Cortex of kidney (tissue), 1 donor: ENCODE measurements at places on chromosomes 11 and 22.

DNA sequence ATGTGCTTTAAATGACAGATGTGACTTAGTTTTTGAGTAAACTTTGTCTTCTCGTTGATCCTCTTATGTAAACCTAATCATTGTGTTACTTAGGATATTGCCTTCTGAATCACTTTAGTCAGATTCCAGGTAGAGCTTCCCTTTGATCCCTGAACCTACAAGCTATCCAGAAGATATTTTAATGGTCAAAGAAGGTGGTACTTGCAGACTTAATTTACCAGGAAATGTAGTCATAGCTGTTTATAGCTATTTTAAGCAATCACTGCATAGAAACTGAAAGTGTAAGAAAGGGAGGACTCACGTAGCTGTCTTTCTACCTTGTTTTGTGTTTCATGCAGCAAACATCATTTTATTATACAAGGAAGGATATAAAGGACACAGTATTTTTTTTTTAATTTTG, 189.5 kb downstream of the DDX10 start:
- DNase-seq: no peak

DNA sequence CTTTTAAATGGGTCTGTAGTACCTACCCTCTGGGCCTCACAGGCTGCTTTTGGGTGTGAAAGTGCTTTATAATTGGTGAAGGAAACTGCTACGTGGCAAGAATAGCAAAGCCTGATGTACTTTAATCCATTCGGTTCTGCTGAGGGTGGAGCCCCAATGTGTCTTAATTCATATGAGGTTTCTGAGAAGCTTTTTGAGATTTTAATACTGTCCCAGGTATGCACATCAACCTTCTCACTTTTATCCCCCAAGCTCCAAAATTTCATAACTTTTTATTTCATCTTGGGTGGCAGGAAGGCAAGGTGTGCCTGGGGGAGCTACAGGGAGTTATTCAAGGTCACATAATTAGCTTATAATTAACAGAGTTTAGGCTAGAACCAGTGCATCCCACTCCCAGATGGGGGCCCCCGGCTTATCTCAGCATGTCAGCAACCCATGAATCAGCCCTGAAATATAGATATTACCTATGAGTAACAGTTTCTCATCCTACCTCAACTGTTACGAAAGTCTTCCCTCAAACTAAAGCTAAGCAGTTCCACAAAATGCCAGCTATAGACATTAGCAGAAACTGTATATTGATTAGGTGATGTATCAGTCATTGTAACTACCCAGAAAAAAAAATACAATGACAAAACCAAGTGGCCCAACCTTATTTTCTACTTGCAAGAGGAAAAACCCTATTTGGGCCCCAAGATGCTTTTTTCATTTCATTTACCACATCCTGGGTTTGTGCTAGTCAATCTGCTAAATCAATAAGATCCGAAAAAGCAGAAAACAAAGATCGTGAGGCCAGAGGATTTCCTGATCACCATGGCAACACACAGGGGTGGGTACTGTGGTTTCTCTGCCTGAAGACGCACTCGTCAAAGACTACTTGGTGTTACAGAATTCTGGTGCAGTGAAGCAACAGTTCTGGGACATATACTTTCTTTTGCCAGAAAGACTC, 26.7 kb downstream of the CD44 start:
- no peak for DNase-seq

- no peak for DNase-seq
Observed at GRCh38 chr11:113894421-113894996, 10.1 kb upstream of the HTR3B start.

DNA sequence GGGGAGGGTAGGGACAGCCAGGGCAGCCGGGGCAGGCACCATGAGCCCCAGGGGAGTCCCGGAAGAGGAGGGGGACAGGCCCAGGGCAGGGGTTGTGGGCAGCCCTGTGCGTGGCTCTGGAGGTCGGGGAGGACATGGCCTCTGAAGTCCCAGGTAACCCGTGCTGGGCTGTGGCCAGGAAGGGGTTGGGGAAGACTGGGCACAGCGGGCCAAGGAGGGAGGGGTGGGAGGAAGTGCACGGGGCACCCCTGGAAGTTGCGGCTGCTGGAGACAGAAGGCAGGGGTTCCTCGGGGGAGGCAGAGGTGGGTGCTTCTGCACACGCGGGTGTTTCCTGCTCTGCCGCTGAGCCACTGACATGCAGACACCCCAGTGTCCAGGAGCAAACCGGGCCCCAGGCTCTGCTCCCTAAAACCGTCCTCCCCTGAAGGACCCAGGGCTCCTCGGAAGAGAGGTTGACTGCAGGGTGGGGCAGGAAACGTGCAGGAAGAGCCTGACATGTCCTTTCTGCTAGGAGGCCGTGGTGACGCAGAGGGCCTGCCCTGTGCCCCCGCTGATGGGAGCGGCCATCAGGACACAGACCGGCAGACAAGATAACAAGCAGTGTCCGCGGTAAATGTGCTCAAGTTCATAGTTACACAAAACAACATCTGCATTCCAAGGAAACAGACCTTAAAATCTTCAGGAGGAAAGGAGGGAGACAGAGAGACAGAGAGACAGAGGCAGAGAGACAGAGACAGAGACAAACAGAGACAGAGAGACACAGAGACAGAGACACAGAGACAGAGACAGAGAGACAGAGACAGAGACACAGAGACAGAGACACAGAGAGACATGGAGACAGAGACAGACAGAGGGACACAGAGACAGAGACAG, 5.7 kb downstream of the TNNI2 start:
- DNase-seq: no peak

DNA sequence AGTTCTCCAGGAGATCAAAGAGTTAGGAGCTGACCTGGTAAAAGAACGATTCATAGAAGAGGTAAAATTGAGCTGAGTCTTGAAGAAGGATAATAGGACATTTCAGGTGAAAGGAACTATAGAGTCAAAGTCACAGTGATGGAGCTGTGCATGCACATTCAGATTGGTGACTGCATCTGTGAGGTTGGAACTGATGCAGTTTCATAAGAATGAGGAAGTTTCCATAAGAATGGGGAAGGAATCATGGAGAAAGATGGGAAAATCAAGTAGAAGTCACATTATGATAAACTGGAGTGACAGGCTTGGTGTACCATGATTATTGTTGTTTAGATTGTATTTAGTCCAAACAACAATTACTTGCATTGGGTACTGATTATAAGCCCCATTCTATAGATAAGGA, 232.2 kb downstream of the FAM76B start:
- DNase-seq: no peak

DNA sequence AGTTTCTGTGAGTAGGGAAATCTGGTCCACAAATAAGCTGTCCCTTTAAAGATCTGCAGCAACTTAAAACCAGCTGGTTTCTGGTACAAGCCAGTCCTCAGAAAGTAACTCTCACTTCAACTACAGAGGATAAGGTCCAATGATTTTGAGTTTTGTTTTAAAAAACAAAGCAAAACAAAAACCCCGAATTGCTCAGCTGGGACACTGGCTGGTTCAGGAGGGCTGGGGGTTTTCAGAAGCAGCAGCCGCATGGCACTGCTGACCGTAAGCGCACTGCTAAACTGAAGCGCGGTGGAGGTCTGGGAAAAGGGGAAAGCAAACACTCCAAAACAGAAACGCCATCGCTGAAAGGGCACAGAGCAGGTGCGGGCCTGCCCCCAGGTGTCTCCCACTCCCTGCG, 59.7 kb downstream of the MICAL3 start:
- DNase-seq: no peak

DNA sequence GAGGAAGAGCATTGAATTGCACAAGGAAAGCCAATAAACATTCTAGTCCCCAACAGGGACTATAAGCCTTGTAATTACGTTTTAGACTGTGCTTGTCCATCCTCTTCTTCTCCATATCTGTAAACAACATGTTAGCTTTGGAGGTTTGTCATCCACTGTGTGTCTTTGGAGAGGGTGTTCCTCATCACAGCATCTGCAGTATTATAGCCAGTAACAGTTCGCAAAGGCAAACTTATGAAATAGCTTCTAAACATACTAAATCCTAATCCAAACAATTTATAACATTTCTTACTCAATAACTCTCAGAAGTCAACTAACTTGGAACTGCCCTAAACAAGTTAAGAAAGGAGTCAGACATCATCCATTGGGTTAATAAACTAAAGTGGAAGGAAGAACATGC, 10.3 kb upstream of the BDNF start:
- no peak for DNase-seq

DNA sequence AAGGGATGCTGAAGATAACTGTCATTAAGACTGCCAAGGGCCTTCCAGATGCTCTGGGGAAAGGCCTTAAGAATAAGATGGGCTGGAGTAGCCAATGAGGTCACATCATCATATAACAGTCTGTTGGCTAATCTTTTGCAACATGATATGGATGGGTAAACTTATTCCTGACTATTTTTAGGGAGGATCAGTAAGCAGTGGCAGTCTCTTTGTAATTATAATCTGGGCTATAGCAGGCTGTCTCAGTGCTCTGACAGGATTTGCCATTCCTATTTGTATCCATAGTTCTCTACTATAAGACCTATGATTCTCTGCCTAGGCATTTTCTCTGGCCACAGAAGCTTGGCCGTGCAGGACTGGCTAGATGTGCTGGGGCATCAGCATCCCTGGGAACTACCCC, 16.1 kb upstream of the CALCB start:
- no peak for DNase-seq

DNA sequence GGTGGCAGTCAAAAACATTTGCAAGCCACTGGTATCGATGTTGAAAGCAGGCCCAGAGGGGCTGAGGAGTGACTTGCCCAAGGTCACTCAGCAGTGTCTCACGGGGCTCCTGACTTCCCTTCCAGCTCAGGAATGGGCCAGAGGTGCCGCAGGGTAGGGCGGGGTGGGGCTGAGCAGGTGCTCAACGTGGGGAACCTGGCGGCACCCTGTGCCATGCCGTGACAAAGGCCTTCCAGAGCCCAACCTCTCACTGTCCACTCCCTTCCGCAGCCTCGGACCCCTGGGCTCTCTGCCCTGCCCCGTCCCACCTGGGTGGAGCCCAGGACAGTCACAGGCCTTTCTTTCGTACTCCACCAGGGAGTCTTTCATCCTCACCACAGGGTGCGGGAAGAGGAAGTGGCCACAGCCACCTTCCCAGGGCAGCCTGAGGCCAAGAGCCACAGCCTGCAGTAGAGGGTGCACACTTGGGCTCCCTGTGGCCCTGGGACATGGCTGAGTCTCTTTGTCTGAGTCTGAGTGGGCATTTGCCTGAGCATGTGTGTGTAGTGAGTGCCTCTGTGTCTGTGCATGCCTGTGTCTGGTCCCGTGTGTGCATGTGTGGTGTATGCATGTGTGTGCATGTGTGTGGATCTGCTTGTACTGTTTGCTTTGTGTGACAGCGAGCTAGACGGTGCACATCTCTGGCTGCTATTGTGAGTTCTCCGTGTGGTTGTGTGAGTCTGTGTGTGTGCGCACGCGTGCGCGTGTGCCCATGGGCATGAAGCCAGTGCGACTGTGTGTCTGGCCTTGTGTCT, 6.0 kb upstream of the LIF start:
- DNase-seq: no peak

GRCh38 chr11:45704635-45705034, 39.2 kb upstream of the CHST1 start:
- no peak for DNase-seq

GRCh38 chr22:37290737-37291136, 8.4 kb downstream of the CYTH4 start:
- no peak for DNase-seq

DNA sequence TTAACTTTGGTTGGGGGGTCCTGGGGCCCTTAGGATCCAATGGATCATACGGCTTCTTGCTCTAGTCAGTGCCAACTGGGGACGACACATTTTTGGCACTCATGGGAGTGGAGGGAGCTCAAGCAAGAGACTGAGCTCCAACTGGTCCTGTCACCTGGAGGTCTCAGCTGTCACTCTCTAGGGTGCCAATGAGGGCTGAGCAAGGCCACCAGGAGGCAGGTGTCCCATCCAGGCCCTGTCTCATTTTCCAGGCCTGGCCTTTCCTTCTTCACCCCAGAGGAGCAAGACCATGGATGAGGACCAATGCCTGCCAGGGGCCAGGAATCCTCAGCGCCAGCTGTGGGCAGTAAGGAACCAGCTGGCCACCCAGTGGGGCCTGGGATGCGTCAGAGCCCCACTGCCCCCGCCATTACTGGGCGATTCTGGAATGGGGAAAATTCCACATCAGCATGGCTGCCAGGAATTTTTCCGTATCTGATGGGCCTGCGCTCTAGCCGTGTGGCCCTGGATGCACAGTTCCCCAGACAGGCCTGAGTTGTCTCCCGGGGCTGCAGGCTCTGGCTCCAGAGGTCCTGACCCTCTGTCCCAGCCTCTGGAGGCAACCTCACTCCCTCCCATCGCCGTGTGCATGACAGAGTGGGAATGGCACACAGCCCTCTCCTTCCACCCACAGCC, 669 bp upstream of the GAL3ST1 start:
- no peak for DNase-seq

- no peak for DNase-seq
Observed at GRCh38 chr11:72747289-72747855, 4.8 kb downstream of the ARAP1 start.

DNA sequence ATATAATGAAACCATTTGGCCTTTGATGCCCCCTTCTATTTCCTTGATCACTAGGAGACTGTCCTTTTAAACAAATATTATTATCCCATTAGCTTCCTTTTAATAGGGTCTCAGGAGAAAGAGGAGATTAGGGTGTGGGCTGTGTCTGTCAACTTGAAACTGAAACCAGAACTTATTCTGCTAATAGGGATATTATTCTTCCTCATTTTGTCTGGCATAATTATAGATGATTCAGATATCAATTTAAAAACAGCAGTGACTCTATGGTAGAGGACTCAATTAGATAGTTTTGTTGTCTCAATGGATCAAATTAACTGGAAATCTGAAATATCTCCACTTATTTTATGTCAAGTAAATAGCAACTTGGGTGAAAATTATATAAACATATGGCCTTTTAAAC, 584.9 kb upstream of the CCDC90B start:
- DNase-seq: no peak

DNA sequence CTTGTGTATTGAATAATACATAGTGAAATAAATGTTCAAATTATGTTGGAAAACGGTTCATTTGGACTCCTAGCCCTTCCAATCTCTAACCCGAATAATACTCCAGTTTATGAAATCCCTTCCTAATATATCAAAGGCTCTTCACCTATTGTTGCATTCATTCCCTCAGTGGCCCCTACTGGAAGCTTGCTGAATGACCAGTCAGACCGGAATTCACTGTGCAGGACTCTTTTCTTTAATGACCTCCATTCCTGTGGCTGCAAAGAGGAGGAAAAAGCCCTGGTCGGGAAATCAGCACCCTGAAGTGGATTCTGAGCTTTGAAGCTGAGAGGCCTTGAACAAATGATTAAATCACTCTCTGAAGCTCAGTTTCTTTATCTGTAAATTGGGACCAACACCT, 19.1 kb upstream of the RCN1 start:
- DNase-seq: no peak

GRCh38 chr11:96137373-96137772, 205.6 kb downstream of the MAML2 start:
- DNase-seq: no peak

DNA sequence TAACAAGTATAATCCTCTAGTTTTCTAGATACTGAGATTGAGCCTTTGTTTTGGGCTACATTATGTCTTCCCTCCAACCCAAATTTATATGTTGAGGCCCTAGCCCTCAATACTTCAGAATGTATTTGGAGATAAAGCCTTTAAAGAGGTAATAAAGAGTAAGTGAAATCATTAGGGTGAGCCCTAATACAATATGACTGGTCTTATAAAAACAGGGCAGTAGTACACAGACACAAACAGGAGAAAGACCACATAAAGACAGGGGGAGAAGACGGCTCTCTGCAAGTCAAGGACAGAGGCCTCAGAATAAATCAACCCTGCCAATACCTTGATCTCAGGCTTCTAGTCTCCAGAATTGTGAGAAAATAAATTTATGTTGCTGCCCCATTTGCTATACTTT, 6.3 kb downstream of the OR10V1 start:
- DNase-seq: no peak
